H7 (cell line): ENCODE measurements at places on chromosomes 6 and 20. TPM values are rescaled to one million over a fixed set of nuclear protein-coding genes. Genes with fewer than 3 reads are reported as not detected.
A peak's percentile ranks its signal among the peaks of the same experiment; 100 is the strongest.

DNA sequence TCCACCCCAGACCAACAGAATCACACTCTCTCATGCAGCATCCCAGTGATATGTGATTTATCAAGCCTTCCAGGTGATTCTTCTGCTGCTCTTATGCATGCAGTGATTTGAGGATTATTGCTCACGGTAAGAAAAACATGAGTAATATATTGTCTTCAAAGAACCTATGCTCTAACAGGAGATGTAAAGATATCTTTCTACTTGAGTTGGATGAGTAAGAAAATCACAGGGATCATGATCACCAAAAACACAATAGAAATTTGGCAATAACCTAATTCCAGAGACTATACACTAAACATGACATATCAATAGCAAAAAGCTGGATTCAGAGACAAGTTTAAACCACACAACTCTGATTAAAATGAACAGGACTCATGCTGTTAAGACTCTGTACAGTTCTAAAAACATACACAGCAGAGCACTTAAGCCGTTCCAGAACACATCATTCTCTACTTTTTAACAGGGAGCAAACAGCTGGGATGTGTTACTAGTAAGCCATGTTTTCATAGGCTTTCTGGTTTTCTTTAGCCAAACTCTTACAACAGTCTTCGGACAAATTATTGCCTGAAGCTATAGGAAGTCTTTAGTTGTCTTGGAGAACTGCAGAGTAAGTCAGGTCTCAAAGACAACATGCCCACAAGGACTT, 568.6 kb downstream of the HAO1 start:
- DNase-seq: no peak

GRCh38 chr20:62772103-62772611, 24.1 kb upstream of the MRGBP start:
- no peak for DNase-seq

GRCh38 chr6:129402244-129402643, 307.7 kb downstream of the ARHGAP18 start:
- DNase-seq: no peak

DNA sequence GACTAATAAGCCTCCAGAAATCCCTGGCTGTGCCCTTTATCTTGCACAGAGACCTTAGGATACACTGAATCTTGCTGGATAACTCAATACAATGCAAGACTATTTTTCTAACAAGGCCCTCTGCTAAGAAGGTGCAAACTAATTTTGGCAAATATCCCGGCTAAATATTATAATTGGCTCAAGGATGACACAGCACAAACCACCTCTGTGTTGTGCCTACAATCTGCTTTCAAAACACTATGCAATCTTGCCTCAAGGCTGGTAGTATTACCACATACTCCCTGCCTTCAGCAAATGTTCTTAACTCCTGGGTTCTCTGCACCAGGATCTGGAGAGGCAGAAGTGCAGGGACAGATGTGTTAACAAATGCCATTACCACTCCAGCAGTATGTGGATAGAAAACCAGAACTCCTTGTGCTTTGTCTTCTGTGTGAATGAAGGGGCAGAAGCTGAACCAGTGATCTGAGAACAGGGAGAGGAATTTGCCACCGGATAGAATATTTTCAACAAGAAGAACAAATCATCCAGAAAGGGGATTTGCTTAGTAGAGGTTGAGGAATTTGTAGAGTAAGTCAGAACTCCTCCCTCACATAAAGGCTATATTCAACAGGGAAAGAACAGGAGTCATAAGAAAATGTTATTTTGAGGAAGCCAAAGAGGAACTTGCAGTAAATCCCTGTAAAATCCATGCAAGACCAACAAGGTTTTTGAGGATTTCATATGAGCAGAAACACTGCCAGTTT, 74.1 kb upstream of the SLC4A11 start:
- no peak for DNase-seq

Gene TRIM40
- total RNA-seq: not detected in 2 replicates

Gene LRRC73
- total RNA-seq: 0.26 TPM in 1 of 2 replicates, not detected in the other

DNA sequence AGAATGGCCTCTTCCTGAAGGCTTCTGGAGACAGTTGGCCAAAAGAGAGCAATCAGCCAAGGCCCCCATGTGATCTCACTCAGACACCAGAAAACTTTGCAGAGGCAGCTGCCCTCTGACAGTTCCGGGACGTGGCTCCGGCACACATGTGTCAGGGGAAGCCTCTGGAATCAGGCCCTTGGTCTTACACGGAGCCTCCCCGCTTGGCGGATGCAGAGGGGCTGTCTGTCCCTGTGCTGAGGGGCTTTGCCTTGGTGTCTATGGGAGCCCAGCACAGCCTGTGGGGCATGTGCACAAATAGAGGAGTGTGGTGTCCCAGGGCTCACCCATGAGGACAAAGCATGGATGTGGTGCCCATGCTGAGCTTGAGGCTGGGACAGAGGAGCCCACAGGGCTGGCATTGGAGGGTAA, 13.8 kb downstream of the SIGLEC1 start:
- DNase-seq: no peak

Gene SYTL3
- total RNA-seq: 0.74 and 1.2 TPM in 2 replicates

DNA sequence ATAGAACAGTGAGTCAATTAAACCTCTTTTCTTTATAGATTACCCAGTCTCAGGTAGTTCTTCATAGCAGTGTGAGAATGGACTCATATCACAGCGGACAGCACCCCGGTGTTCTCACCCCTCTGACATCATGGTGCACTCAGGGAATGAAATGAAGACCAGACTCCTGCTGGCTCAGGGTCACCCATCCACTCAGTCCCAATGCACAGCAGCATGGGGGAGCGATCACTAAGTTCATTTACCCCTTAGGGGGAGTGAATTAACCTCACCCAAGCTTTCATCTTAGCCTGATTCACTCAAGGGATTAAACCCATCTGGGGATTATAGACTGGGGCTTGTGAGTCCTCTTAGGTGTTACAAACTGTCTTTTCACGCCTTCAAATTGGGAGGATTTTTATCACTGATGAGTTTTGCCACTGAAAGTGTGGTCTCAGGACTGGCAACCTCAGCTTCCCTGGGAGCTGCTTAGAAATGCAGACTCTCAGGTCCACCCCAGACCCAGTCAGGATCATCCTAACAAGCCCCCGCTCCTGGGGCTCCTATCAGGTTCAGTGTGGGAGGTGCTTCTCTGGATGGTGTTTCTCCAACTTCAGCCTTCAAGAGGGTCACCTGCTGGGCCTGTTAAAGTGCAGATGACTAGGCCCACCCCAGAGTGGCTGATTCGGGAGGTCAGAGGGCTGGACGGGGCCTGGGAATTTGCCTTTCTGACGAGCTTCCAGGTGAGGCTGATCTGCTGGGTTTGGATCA, 44.3 kb upstream of the FRMD1 start:
- peak; percentile 22 for DNase-seq

- DNase-seq: no peak
Observed at GRCh38 chr20:50734730-50735679, 3.6 kb downstream of the PARD6B start.

DNA sequence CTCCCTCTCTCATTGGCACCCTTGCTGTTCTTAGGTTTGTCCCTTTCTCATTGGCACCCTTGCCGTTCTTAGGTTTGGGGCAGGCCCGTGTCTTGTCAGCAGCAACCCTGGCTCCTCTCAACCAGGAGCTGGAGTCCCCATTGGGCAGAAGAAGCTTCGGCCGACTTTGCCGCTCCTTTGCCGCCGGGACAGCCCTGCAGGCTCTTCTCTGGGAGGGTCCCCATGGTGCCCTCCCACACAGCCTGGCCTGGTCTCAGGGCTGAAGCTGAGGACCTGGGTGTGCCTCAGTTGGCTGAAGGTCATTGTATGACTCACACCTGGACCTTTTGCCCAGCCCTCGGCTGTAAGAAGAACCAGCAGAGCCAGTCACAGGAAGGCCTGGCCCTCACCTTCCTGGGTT, 59.6 kb downstream of the PPP1R14C start:
- no peak for DNase-seq

- no peak for DNase-seq
Observed at GRCh38 chr6:42367353-42368011, 84.2 kb downstream of the TRERF1 start.

Gene C20orf141
- not detected in 2 replicates for total RNA-seq

- DNase-seq: no peak
Observed at GRCh38 chr6:28789553-28790083, 134.2 kb downstream of the TRIM27 start.

- DNase-seq: peak; percentile 88
Observed at GRCh38 chr6:130018292-130018743, at the start of gene L3MBTL3. Gene L3MBTL3, plus strand, starts transcription at chr6:130018581. Its CDS starts 24,119 bp downstream, at chr6:130042700.

GRCh38 chr20:62470001-62470400, 5.8 kb downstream of the GATA5 start:
- peak; percentile 69 for DNase-seq

DNA sequence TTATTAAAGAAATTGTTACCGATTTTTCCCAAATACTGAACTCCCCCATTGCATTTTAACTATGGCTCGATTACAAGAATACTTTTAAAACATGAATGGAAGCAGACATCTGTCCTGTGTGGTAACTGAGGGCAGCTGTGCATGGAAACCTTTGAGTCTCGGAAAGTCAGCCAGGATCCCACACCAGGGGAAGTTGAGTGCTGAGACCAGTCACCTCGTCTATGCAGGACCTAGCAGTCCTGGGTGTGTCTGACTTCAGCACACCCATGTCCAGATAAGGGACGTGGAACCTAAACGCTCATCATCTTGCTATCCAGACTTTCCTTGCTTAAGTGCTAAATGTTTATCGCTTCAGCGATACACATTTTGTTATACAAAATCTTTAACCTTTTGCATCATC, 6.1 kb downstream of the RIN2 start:
- DNase-seq: no peak

Gene TMEM200A
- 2.8 and 4.2 TPM in 2 replicates for total RNA-seq

Gene ECT2L
- 0.03 TPM in 1 of 2 replicates, not detected in the other for total RNA-seq

Gene ATP6V1G2
- total RNA-seq: 3.5 and 7.0 TPM in 2 replicates

Gene SEMG1
- 0.31 and 0.81 TPM in 2 replicates for total RNA-seq

DNA sequence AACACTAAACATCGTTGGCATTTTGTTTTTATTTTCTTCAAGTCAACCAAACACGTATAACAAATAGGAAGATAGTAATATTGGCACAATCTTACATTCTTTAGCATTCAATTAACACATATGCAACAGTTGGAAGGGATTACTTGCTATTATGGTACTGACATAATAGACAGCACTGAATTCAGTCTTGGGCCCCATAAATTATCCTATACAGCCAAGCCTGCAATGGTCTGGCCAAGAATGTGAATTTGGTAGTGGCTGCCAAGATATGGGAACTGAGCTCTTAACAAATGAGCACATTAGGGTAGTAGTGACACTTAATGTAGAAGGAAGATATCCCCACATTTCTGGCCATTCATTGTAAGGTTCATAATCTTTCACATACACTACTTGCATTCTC, 44.8 kb upstream of the ARHGAP18 start:
- no peak for DNase-seq

Gene CLVS2
- total RNA-seq: 0.26 and 0.94 TPM in 2 replicates

Gene SAMD10
- 3.8 and 5.7 TPM in 2 replicates for total RNA-seq

- no peak for DNase-seq
Observed at GRCh38 chr6:53795340-53795701, 516 bp downstream of the LRRC1 start.

GRCh38 chr6:138428944-138429598, 25.0 kb downstream of the HEBP2 start:
- DNase-seq: peak; percentile 64

- DNase-seq: no peak
Observed at GRCh38 chr20:37142708-37143107, 36.4 kb upstream of the RPN2 start.

DNA sequence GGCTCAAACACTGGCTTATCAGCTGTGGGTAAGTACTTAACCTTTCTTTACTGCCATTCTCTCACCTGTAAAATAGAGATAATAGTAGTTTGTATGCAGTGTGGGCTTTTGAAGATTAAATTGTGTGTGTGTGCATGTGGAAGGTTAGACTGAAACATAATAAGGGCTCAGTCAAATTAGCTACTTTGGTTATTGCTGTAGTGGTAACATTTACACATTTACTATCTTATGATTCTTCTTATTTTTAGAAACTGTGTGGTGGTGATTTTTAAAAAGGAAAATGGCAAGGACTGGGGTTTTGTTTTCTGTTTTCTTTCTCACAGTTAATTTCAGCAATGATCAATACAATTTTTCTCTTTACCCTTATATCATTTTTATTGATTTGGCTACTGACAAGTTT, 206.9 kb downstream of the NKAIN2 start:
- no peak for DNase-seq

Gene FUT9
- total RNA-seq: 0.18 and 0.28 TPM in 2 replicates

DNA sequence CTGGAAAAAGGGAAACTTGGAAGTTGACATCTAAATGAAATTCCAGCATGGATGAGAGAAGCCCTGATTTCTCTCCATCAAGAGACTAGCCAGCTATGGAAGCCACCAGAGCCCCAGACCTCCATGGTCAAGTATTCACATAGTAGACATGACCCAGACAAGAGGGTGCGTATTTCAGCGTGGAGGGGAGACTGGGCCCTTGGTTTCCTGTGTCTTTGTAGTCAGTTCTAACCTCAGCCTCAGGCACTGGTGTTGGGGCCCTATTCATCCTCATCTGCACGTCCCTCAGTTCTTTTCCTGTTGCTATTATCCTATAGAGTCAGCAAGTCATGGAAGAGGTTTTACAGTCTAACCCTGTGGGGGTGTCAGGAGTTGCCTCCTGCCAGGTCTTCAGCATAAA, 12.5 kb downstream of the GNL1 start:
- DNase-seq: peak; percentile 3

GRCh38 chr20:19817017-19817416, 59.0 kb downstream of the RIN2 start:
- no peak for DNase-seq

Gene PRR18
- 0.07 and 0.11 TPM in 2 replicates for total RNA-seq

- no peak for DNase-seq
Observed at GRCh38 chr6:81326881-81327561, 425.5 kb downstream of the TENT5A start.

Gene TRIM10
- not detected in 2 replicates for total RNA-seq

Gene RBL1
- total RNA-seq: 17.6 and 20.5 TPM in 2 replicates

DNA sequence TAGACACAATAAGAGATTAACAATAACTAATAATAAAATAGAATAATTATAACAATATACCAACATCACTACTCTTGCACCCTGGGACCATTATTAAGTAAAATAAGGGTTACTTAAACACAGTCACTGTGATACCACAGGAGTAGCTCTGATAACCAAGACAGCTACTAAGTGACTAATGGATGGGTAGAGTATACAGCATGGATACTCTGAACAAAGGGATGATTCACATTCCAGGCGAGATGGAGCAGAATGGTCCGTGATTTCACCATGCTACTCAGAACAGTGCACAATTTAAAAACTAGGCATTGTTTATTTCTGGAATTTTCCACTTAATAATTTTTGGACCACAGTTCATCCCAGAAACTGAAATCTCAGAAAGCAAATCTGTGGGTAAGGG, 80.0 kb upstream of the FUT9 start:
- DNase-seq: no peak
